ENCODE measurements at places on chromosomes 3 and 15.

DNA sequence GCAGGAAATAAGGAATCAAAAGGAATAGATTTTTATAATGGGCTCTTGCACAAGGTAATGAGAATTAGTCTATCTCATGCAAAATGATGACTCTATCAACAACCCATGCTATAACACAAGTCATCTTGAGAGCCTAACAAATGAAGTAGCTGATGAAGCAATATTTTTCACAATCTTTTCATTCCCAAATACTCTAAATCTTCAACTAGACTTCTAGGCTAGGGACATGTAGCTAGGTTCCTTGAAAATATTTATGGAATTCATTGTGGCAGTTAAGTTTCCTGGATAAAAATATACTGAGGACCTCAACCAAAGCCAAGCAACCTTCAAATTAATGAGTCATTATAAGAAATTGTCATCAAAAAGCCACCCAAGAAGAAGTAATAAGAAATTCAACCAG is 55.4 kb downstream of the DCBLD2 start:
- no peak for DNase-seq

DNA sequence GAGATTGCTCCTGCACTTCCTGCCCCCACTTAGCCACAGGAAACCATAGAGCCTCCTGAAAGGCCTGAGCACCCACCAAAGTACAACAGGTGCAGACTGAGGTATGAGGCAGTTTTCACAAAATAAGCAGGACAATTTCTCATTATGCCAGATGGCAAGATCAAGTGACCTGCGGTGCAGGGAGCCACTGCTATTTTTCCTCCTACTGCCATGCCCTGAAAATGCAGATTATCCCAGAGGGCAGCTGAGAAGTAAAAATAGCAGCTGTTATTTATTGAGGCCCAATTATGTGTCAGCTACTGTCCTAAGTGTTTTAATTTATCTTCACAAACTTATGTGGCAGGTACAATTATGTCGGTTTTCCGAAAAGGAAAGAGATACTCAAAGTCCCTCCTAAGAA is 209.5 kb upstream of the ST8SIA2 start:
- no peak for DNase-seq

- DNase-seq, result no peak
Observed at GRCh38 chr15:81473177-81473576, 99.2 kb upstream of the TMC3 start.

DNA sequence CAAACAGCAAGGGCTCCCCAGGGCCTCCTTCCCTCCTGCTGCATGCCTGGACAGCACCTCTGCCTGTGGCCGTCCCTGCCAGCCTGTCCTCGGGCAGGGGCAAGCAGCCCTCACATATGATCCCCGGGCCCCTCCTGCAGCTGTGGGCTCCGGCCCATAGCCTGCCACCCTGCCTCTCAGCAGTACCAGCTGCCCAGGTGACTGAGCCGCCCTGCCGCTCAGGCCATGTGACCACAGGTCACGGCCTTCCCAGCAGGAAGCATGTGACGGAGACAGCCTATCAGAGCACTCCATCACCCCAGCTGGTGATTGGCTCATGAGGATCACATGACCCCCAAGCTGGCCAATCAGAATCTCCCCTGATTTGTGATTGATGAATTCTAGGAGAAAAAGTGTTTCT is 23.9 kb downstream of the ALDH1L1 start:
- no peak for DNase-seq

GRCh38 chr3:65702202-65702601 is 336.5 kb downstream of the MAGI1 start:
- no peak for DNase-seq

DNA sequence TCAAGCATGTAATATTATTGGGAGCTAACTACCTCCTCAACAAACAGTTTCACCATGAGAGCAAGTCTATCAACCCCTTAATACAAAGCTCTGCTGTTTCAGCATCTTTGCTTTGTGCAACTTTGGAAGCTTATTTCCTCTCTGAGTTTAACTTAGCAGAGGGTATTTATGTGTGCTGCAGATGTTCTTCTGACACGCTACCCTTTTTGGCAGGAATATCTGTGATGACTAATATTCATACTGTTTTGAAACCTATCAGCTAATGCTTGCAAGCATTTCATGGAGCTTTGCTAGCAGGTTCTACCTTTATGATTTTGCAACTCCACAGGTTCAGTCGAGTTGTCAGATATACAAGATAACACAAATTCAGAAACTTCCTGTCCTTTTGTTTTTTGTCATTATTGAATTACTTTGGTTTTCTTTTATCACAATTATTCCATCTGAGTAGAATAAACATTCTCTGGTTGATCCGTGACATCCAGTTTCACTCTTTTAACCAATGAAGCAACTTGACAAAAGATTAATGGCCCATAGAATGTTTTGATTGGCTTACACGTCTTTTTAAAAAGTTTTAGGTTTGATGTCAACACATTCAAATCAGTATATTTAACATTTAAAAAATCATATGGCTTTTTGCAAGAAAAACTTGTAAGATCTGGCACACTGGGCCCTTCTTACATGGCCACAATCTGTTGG is 1.7 kb upstream of the SLC9A9 start:
- DNase-seq, result no peak

DNA sequence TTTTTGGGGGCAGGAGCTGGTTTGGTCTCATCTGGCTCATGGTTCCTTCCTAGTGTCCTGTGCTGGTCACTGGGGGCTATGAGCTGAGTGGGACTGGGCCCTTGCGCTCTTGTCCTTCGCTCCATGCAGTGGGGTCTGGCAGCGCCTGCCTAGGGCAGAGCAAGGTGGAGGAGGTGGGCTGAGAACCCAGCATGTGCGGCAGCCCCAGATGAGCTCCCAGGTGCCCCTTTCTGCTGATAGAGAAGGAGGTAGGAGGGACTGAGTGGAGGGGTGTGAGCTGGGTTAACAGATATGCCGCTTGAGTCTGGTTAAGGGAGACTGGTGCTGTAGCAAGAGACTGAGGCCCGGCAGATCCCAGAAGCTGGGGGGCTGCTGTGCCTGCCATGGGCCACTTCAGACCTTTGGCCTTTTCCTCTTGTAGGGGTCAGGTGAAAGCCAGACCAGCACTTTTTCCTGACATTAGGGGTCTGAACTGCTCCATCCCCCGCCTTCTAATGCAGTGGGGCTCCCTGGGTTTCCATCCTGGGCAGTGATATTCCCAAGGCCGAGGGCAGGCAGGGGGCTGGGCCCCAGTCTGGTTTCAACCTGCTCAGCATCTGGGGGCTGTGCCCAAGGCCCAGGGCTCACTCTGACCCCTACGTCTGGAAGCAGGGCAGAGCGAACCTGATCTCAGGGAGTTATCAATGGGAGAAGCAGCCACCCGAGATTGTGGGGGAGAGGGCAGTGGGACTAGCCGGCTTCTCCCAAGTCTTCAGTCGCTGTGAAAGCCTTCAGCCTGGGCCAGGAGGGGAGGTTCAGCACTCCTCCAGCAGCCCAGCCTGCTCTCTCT is 62.9 kb upstream of the PRR23C start:
- DNase-seq, result no peak

GRCh38 chr3:117603097-117603496 is 893.5 kb downstream of the TUSC7 start:
- DNase-seq, result no peak

GRCh38 chr15:86375733-86376280 is 296.1 kb downstream of the AGBL1 start:
- no peak for DNase-seq

Data from CD4-positive, alpha-beta T cell treated with Interleukin-15 for 4 hours (primary cell).